ENCODE measurements at places on chromosomes 5 and 9. TPM values are rescaled to one million over a fixed set of nuclear protein-coding genes. Genes with fewer than 3 reads are reported as not detected.

The TBCA gene
- 294 TPM for total RNA-seq

The IGFBPL1 gene
- total RNA-seq = 2.4 TPM

The WNT8A gene
- not detected for total RNA-seq

The CYSTM1 gene
- 148 TPM for total RNA-seq

The PCDHGA7 gene
- total RNA-seq = 0.79 TPM

The CDH9 gene
- not detected for total RNA-seq

The PCAT7 gene
- 0.79 TPM for total RNA-seq

Data from A549 treated with ZK216348 at 1 μM for 4 hours (cell line).